ENCODE measurements at places on chromosomes 12 and 14.

- no peak for DNase-seq
Observed at GRCh38 chr14:90760591-90761316, 55.5 kb downstream of the TTC7B start.

GRCh38 chr12:44930972-44931600, 55.0 kb upstream of the NELL2 start:
- no peak for DNase-seq

GRCh38 chr14:49505041-49505766, 81.0 kb downstream of the RPS29 start:
- no peak for DNase-seq

DNA sequence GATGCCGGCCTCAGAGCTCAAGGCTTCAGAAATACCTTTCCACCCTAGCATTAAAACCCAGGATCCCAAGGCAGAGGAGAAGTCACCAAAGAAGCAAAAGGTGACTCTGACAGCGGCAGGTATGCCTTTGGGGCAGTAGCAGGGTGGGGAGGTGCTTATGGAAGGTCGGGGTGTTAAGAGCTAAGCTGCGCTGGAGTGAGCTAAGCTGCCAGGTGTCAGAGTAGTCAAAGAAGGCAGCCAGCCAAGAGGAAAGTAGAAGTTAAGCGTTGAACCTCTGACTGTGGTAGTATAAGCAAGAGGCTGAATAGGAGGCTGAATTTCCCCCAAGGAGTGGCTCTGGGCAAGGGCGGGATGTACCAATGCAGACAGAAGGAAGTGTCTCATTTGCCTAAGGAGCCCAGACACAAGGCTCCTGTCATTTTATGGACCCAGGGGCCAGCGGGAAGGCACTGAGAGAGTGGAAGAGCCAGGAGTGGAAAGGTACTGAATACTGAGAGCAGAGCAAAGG, 29.2 kb downstream of the DYRK4 start:
- DNase-seq: no peak

- DNase-seq: no peak
Observed at GRCh38 chr12:77314378-77315052, 249.1 kb upstream of the E2F7 start.

DNA sequence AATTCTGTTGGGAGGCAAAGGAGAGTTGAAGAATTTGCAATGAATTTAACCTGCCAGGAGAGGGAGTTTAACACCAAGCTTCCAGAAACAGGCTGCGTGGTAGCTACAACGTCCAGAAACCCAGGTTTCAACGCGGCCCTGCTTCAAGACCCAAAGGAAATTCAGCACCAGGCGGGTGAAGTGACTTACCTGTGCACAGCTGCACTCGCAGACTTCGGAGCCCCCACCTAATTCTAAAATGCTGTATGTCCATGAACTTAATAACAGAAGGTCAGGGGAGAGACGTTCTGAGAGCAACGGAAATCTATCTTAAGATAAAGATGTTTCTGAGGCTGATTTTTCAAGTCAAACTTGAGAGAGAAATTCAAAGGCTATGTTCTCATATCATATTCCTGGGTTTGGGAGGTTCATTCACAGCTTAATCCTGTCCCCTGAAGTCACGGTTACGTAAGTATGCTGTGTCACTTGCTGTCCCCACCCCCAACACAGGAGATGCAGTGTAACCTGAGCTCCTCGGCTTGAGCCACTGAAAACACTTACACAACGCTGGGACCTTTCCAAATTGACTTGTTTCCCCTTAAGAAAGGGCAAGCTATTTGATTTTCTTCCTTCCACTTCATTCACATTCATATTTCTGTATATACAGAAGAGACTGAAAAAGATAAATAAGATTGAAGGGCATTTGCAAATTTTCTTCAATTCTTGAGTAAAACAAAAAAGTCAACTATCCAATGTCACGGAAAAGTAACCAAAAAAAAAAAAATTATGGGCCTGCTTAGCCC, 22.7 kb downstream of the CLIP1 start:
- no peak for DNase-seq

GRCh38 chr14:92538412-92538985, 24.9 kb downstream of the RIN3 start:
- DNase-seq: no peak

- DNase-seq: no peak
Observed at GRCh38 chr14:74848768-74849167, 27.2 kb downstream of the PROX2 start.
